T-cell (primary cell): ENCODE measurements at places on chromosomes 3 and 15.

DNA sequence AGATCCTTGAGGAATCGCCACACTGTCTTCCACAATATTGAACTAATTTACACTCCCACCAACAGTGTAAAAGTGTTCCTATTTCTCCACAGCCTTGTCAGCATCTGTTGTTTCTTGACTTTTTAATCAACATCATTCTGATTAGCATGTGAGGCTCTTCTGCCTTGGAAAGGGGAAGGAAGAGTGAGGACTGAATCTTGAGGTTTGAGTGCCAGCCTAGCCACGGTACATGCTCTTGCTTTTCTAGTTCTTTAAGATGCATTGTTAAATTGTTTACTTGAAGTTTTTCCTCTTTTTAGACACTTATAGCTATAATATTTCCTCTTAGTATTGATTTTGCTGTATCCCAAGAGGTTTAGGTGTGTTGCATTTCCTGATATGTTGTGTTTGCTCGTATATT lies 596.1 kb downstream of the OTOL1 start:
- no peak for DNase-seq

GRCh38 chr15:88982304-88982945 lies 69.2 kb upstream of the MFGE8 start:
- DNase-seq, result no peak

- no peak for DNase-seq
Observed at GRCh38 chr3:149604125-149604875, 53.5 kb downstream of the WWTR1 start.

DNA sequence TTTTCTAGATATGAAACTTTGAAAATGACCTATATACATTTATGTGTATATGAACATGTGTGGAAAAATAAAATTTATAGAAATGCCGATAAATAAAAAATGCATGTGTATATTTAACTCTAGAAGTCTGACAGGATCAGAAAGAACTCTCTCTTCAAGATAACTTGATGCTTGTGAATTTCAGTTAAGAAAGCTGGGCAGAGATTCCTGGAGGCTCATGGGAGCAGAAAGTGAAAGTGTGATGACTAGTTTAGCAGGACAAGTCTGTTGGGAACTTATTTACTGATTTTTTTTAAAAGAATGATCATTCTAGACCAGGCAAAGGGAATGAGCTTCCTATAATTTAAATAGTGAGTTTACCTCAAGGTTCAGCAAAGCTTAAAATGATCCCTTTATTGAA lies 81.5 kb upstream of the KCNAB1 start:
- no peak for DNase-seq

GRCh38 chr15:74403588-74403919 lies 30.2 kb downstream of the SEMA7A start:
- DNase-seq, result no peak

GRCh38 chr3:48222616-48223513 lies at the start of gene CAMP:
Gene CAMP, plus strand, starts transcription at chr3:48223495. Its CDS starts 17 bp downstream, at chr3:48223512.
- peak; percentile 18 for DNase-seq

DNA sequence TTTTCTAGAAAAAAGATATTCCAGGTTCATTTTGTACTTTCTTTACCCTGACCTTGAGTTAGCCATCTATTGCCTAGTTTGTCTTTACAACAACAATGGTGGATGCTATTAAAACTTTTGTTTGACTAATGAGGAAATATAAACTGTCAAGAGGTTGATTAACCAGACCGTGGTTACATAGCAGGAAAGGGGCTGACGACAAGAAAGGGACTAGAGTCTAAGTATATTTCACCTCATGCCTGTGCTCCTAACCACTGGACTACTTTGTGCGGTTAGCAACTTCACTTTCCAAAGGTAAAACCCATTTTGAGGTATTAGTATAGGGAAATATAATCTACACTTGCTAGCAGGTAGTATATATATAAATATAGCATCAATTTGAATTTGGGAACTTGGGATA lies 327.1 kb downstream of the SATB1 start:
- no peak for DNase-seq

DNA sequence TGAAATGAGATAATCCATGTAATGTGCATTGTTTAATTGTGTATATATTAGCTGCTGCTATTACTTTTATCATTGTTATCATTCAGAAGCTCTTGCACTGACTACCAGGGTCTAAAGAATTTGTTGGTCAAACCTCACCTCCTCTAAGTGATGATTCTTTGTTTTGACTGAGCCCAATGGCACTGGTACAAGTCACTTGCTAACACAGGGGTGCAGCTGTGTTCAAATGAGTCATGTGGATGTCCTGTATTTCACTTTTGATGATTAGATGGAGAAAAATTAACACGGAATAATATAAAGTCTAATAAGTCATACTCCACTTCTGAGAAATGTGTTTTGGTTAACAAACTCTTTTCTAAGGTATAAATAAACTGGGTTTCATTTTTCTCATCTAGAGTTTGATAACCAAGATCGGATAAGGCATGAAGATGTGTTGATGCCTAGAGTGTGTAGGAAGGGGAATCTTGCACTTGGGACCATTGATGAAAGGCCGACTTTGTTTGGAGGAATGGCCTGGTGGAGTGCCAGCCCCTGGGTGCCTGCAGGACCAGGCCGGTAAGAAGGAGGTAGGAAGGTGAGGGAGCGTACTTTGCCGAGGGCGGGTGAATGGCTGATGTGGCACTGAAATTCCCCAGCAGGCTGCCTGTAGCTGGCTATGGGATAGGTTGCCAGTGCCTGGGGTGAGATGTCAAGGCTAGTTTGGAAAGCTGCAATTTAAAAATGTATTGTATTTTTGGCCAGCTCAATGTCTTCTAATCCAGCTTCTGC lies 244.7 kb upstream of the ZPLD1 start:
- no peak for DNase-seq

- DNase-seq, result no peak
Observed at GRCh38 chr3:94431876-94432570, 369.2 kb downstream of the NSUN3 start.

DNA sequence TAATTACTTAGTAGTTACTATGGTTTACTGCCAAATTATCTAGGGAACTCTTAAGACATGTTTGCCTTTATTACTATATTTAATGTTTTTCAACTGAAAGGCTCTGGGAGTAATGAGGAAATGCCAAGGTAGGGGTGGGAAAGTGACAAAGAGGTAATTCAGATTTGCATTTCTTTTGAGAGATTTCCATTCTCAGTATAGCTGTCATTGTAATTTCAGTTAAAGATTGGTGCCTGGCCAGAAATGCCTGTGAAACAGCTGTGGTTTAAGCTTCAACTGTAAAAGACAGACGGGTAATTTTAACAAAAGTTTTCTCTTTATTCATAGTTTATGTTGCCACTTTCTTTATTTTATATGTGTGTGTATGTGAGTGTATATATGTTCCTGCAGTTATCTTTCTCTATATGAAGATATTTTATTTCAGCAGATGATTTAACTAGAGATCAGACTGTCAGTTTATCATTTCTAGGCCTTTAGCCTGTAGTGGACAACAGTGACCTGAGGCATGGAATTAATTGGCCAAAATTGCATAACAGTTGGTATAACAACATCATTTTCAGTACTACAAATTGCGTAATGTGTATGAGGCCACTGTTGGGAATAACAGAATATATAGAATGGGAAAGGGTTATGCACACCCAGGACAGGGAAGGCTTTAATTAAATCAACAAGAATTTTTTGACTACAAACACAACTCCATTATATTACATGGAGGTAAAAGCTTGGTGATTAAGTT lies 119.0 kb downstream of the BBX start:
- DNase-seq, result no peak

DNA sequence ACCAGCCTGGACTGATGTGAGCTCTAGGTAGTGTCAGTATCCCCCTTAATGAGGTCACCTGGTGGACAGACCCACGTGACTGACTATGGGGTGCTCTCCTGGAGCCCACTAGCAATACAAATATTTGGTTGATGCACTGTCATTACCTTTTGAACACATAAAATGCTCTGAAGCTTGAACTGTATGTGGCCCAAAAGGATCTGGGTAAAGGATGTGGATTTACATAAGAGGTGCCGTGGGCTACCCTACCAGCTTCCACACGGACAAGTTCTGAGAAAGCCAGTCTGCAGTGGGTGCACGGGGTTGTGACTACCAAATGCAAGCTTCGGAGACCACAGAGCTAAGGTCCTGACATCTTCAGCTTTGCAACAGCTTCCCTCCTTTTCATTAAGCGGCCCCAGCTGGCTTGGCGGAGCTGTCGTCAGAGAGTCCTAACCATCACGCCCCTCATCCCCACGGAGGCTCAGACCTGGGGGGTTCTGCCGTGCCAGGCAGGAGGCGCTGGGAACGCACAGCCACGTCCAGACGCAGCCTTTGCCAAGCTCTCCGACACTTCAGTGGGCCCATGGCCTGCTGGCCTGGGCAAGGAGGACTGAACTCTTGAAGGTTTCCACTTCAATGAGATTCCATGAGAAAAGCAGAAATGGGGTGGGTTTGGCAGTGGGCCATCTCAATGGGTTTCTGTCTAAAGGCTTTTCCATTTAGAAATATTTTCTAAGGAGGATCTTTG lies 228.3 kb downstream of the ADAMTS17 start:
- no peak for DNase-seq

DNA sequence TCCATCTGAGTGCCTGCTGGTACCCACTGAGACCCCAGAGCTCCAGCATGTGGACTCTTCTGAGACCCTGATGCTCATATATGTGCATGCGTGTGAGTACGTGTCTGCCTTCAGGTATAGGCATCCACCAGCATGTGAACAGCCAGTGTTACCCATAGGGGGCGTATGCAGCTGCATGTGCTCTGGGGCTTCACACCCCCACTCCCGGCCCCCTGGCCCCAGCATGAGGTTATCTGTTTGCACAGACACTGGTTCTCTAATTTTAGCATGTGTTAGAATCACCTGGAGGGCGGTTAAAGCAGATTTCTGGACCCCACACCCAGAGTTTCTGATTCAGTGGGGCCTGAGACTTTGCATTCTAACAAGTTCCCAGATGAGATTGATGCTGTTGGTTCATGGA lies 824 bp upstream of the CILP start:
- DNase-seq, result peak; percentile 20

DNA sequence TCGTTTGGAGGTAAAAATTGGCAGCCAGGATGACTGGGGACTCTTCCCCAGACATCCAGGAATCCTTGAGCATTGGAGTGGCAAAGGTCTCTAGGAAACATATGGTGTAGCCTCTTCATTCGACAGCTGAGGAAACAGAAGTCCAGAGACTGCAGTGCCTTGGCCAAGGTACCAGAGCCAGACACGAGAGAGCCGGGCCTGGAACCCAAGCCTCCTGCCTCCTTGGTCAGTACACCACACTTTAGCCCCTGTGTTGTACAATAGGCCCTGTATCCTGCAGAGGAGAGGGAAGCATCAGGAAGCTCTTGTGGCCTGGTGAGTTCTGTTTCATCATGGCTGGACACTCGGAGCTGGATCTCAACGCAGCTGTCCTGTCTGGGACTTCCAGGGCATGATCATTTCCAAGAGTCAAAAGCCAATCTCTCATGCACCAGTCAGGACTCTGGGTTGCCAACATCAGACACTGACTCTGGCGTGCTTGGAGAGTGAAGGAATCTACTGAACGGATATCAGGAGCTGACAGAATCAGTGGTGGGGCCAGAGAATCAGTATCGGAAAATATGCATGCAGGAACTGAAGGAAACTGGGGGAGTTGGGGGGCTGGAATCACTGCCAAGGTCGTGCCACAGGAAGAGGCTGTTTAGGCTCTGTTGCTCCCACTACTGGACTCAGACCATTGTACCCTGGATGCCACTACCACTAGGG lies 6.4 kb upstream of the MINAR1 start:
- no peak for DNase-seq

DNA sequence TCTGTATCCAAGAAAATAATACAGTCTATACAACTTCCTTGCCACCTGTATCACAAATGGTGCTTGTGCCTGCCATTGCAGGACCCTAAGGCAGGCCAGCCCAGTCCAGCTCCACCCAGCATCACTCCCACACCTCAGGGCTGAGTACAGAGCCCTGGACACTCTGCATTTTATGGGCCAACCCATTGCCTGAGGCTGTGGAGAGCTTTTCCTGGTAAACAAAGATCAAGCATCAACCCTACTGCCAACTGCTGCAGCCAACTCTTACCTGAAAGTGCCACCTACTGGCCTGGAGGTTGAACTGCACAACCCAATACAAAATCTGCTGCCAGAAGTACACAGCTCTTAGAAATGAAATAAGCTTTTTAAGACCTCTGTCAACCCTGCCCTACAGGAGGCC lies 1082.2 kb downstream of the NAALADL2 start:
- DNase-seq, result no peak

DNA sequence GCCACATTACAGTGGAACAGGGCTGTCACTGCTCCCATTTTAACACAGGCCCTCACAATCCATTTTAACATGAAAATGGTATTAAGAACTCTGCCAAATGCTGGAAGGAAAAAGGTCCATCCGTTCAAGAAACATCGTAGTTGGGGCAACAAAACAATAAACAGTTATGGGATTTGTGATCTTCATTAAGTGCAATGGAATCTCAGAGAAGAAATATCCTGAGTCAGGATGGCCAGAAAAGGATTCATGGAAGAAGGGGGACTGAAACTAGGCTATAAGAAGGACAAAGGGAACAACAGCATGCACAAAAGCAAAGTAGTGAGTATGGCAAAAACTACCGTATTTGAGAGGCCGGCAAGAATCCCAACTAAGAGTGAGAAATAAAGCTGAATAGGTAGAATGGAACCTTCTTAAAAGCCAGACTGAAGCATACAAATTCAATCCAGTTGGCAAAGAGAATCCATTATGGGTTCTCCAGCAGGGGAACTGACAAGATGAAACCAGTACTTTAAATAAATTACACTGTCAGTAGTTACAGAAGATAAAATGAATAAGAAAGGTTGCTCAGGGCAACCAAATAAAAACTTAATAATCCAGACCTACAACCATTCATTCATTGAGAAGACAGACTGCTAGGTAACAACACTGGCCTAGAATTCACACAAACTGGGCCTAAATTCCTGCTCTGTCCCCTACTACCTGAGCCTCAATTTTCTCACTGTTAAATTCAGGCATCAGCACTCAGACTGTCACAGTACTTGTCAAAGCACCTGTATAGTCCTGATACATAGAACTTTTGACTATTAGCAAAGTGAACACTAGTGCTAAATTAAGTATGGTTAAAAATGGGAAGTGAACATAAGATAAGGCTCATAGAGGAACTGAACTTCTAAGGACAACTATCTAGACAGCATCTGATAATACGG lies 6.3 kb downstream of the TBL1XR1 start:
- DNase-seq, result no peak

- no peak for DNase-seq
Observed at GRCh38 chr3:52218937-52219650, 6.4 kb downstream of the TLR9 start.
